Kidney (tissue), 22 donors: ENCODE measurements at places on chromosomes 4 and X.

- DNase-seq: no peak
Measured at GRCh38 chr4:170004651-170005295, 21.4 kb downstream of the MFAP3L start.

DNA sequence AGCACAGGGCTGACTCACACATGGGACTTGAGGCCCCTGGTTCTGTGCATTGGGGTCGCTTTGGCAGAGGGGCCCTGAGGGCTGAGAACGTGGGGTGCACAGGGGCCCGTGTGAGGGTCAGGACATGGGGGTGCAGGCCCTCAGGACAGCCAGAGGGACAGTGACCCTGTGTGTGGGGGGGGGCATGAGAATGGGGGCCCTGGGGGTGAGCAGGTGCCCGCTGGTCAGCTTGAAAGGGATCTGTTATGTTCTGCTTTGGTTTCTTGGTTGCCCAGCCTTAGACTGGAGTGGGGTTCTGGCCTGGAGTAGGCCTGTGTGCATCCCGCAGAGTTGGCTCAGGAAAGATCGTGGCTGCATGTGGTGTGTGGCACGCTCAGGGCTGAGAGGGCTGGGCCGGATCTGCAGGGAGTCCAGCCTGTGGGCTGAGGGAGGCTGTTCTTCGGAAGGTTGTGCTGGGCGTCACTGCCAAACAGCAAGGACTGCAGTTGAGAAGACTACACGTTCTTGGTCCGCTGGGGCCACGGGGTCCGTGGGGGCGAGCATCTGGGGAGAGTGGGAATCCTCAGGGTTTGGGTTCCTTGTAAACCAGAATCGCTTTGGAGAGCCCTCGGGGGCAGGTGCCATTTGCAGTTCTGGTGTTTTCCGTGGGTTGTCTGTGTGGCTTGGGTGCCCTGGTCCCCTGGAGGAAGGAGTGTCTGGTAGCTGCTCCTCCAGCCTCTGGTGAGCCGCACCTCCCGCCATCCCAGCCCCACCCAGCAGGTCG, 15.2 kb upstream of the UVSSA start:
- peak; percentile 28 for DNase-seq

- no peak for DNase-seq
Measured at GRCh38 chrX:42241421-42241820, 318.1 kb upstream of the CASK start.

GRCh38 chrX:54043541-54044125, 640 bp downstream of the PHF8 start:
- DNase-seq: no peak

DNA sequence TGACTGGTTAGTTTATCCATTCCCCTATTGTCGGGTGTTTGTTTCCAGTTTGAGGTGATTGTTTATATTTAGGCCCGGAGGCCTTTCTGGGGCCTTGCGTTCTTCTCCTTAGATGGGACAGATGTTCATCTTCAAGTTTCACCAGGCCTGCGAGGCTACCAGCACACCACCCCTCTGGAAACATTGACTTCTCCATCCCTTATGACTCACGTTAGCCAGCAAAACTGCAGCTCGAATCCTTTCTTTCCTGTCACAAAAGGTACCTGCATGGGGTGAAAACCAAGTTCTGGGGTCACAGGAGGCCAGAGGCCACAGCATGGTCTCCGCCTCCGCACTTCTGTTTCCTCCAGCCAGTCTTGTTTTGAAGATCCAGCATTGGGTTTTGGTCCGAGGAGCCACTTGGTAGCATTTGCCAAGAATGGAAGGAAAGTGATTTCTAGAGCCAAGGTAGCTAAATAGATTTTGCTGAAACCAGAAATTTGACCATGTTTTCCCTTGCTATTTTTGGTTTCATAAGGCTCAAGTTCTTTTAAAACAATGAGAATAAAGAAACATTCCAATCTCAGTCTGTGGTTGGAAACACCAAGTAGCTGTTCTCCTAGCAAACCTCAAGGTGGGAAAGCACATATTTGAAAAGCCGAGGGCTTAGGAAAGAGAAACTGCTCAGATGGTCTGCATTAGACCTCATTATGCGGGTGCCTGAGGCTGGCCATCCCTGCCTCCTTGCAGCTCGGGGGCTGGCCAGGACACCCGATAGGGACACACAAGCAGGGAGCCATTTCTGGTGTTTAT, 5.6 kb downstream of the NYX start:
- no peak for DNase-seq

GRCh38 chr4:27759611-27760575, 899.3 kb downstream of the STIM2 start:
- DNase-seq: no peak

GRCh38 chrX:108306086-108306485, 132.1 kb downstream of the COL4A6 start:
- DNase-seq: no peak

GRCh38 chr4:154977228-154977627, 196.2 kb downstream of the RBM46 start:
- DNase-seq: no peak

GRCh38 chrX:15549189-15550012, 48.8 kb downstream of the BMX start:
- DNase-seq: no peak

DNA sequence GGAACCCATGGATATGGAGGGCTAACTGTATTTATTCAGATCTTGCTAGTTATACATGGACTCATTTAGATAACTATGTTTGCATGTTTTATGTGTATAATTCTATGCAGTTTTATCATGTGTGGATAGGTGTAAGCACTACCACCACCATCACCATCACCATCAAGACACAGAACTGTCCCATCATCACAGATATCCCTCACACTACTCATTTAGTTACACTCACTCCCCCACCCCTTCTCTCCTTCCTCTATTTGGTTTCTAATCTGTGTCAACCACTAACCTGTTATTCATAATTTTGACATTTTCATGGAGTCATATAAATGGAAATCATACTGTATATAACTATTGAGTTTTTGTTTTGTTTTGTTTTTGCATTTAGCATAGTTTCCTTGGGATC, 43.7 kb downstream of the STAG2 start:
- DNase-seq: no peak

GRCh38 chr4:72951147-72951546, 118.4 kb downstream of the COX18 start:
- DNase-seq: no peak

- no peak for DNase-seq
Measured at GRCh38 chr4:123455360-123455759, 58.8 kb downstream of the SPRY1 start.

DNA sequence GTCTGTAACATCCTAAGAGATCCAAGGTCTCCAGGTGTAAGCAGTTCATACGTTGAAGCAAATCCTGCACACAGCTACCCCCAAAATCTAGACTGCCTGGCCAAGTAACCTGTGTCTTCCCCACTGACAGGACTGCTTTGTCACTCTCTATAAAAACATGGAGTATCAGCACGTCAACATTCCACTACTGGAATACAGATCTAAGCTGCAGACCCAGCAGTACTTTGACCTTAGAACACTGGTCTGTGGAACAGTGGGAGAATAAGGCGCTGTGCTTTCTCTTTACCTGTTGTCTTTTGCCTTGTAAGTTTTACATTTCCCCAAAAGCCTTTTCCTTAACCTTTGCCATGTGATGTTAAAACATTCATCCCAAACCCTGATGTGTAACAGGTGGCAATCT, 137.4 kb downstream of the JADE1 start:
- no peak for DNase-seq

- no peak for DNase-seq
Measured at GRCh38 chrX:22040184-22040583, 8.1 kb downstream of the PHEX start.

DNA sequence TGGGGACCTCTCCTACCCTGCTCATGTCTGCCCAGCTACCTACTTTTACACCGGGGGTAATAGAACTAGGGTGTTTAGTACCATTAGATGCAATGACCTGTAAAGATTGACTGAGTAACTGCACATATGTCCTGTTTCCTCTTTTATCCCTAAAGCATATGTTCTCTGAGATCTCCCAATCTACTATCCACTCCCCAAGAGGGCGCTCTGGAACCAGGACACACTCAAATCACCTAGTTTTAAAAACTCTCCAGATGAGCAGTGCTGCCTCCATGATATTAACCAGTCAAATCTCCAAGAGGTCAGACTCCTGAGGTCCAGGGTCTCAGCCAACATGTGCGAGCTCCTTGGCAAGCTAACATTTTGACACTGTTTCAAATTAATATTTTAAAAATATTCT, 87.0 kb upstream of the TSPAN5 start:
- DNase-seq: no peak

GRCh38 chrX:10187421-10187820, 30.6 kb downstream of the CLCN4 start:
- no peak for DNase-seq

DNA sequence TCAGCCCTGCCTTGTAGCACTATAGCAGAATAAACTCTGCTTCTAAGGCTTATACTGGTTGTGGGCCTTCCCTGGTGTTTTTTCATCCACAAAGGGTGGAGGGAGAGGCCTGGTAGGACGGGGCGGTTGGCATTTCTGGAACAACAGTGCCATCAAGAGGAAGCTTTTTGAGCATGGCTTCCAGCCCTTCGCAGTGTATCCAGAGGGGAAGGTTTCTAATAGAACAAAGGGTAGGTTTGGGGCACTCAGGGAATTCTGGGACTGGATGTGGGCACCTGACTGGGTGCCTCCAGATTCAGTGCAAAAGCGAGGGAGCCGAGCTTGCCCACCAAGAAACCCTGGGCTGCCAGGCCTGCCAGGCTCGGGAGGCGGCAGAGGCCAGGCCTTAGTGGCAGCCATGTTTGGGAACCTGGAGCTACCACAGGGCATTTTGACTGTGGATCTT, 229.6 kb upstream of the AGTR2 start:
- DNase-seq: peak; percentile 95

GRCh38 chr4:14168919-14169318, 541.4 kb upstream of the BOD1L1 start:
- DNase-seq: no peak

DNA sequence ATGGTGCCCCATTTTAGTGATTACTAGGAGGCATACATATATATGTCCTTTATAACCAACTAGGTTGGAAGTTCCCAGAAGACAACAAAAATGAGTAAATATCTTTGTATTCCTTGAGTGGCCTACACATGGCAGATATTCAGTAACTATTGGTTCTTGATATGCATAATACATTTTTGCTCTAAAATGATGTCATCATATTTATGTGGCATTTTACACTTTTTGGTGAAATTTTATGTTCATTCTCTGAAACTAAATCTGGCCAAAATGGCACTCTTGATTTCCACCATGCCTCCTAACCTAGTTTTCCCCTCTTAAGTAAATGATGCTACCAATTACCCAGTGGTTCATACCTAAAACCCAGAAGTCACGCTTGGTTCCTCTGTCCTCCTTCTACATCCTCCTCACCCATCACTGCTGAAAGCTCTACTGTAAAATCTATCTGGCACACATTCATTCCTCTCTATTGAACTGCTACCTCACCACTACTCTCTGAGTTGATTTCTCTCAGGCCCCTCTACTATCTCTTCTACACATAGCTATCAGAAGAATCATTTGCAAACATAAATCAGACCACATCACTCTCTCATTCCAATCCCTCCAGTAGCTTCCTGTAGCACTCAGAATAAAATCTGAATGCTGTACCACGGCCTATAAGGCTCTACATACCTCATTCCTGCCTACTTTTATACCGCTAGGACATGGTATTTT, 13.4 kb downstream of the SLC10A7 start:
- DNase-seq: no peak

- DNase-seq: no peak
Measured at GRCh38 chr4:89121387-89122068, 10.2 kb downstream of the TIGD2 start.

- DNase-seq: no peak
Measured at GRCh38 chr4:75126058-75126457, 193.1 kb downstream of the PARM1 start.

- DNase-seq: peak; percentile 61
Measured at GRCh38 chr4:53748328-53748772, 157.1 kb upstream of the LNX1 start.

- no peak for DNase-seq
Measured at GRCh38 chr4:56078866-56079265, 130.1 kb downstream of the CEP135 start.

- DNase-seq: no peak
Measured at GRCh38 chr4:147725673-147726072, 6.2 kb upstream of the ARHGAP10 start.

DNA sequence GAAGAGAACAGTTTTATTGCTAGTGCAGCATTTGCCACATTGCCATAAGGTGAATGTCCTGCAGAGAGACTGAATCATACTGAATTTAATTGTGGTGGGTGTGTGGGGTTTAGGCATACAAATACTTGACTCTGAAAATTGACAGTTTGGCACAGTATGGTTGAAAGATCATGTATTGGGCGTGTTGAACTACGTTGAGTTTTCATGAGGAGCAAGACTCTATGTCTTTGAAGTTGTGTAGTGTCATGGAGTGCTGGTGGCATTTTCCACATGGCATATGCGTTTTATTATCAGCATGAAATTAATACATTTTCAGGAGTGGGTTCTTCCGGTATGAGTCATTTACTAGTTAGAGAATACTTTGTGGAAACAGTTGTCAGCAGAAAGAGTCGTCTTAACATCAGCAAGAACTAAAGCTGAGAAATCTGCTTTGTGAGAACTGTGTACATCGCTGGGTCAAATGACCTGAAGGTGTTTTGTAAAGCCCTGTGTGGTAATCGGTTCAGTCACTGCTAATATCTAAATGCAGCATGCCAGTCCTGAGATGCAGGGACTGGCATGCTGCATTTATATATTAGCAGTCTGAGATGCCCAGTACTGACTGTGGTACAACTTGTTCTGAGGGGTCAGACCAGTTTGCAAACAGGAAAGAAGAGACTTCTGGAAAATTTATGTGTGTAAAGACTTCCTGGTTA, 50.3 kb downstream of the ARHGAP10 start:
- no peak for DNase-seq

DNA sequence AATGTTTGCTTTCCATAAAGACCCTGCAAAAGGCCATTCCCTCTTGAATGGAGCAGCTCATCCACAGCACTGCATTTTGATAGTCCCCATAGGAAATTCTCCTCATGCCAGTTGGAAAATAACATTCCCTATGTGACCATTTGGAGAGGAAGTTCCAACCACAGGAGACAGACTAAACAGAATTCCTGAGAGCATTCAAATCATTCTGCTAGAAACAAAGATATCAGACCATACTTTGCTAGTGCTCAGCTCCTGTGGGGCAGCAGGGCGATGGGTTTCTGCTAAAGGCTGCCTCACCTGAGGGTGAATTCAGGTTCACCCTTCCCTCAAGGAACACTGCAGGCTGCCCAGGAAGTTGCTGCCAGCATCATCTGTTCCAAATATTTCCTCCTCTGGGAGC, 58.8 kb downstream of the LNX1 start:
- no peak for DNase-seq
